Pulmonary artery endothelial cell (primary cell): ENCODE measurements at places on chromosomes 16 and 17.
A peak's percentile ranks its signal among the peaks of the same experiment; 100 is the strongest.

GRCh38 chr17:55037828-55038227, 69.3 kb downstream of the STXBP4 start:
- no peak for DNase-seq

DNA sequence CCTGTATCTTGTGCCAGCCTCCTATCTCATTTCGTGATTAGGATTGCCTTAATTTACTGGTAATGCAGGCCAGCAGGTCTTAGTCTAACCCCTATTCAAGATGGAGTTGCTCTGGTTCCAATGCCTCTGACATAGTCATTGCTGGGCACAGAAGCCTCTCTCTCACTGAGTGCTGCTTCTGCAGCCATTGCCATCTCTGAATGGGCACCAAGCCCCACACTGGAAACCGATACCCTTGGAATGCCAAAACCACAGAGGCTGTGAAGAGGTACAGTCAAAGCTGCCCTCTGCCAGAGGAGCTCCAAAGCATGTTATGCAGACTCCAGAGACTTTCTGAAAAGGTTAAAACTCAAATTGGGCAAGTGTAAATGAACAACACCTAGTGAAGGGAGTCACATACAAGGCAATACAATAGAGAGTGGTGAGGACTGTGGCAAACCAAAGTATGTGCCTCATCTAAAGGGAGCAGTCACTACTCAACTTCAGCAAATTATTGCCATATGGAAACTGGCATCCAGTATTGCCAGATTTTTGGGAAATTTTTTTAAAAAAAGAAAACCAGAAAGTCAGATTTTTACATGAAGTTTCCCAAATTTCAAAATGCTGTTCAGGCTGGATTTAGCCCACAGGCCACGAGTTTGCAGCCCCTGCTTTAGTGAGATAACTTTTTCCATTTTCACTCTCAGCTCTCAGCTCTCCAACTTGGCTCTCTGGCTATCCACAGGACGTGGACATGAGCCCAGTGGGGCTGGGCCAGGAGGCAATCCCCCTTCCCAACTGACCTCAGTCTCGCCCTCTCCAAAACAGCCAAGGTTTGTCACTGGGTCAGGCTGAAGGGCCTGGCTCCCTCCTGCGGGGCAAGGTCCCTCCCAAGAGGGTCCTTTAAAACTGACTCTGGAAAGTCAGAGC, 2.1 kb upstream of the MMP2 start:
- no peak for DNase-seq

GRCh38 chr16:20901436-20902112, 1.0 kb downstream of the LYRM1 start:
- no peak for DNase-seq

DNA sequence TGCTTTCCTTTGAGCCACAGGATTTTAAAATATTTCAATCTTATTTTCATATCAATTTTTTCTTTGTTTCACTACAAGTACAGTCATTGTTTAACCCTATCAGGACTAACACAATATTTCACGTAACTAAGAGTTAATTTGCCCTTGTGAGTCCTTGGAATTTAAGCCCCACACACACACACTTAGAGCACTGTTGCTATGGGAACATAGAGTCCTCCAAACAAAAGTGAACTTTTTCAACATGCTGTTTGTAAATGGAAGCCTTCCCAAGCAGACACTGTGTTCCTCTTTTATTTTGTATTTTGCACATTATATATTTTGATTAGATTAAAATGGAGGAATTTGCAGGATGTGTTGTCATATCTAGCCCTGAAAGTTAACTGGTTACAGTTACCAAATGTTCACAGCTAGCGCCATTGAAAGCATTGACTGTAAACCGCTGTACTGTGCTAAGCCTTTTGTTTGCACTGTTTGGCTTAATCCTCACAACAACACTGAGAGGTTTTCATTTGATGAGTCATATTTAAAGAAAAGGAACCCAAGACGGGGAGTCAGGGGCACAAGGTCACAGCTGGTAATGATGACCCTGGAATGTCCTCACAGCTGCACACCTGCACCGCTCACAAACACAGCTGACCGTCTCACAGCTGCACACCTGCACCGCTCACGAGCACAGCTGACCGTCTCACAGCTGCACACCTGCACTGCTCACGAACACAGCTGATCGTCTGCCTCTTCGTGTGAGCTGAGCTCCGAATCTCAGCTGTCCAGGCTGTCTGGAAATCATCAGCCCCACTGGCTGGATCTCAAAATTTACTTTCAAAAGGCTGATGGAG, 6.3 kb downstream of the HSBP1 start:
- peak; percentile 32 for DNase-seq

- DNase-seq, result no peak
These were observed 1.1 kb downstream of the MC1R start for GRCh38 chr16:89919535-89920406.

DNA sequence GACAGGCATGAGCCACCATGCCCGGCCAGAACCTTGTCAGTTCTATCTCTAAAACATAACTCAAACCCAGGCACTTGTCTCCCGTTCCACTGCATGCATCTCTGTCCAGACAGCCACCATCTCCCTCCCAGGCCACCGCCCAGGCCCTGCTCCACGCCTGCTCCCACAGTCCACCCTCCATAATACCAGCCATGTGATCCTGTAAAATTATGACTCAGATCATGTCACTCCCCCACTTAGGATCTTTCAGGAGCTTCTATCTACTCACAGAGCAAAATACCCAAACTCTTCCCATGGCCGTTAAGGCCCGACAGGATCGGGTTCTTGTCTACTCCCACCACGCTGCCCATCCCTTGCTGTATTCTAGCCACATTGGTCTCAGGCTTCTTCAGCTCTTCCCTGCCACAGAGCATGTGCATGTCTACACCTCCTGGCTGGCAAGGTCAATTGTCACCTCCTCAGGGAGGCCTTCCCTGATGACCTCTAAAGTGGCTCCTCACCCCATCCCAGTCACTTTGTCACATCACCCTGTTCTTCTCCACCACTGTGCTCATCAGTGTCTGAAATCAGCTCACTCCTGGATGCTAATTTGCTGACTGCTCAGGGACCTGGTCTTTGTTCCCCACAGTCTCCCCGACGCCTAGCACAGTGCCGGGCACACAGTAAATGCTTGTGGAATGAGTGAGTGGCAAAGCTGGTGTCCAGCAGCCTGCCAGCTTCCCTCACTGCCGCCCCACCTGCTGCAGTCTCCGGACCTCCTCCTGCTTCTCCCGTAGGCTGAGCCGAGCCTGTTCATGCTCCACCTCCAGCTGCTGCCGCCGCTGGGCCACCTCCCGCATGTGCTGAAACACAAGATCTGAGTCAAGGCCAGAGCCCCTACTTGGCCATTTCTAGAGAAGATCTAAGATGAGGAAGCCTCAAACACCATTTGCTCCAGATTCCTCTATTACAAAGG, 6.7 kb downstream of the TSPOAP1 start:
- DNase-seq, result no peak
